Femur (tissue), 1 donor: ENCODE measurements at places on chromosomes 16 and 17.

- no peak for DNase-seq
Observed at GRCh38 chr17:66593116-66593515, 241.8 kb upstream of the CACNG5 start.

GRCh38 chr16:66262253-66263167 lies 104.0 kb upstream of the CDH5 start:
- DNase-seq, result peak; percentile 72

DNA sequence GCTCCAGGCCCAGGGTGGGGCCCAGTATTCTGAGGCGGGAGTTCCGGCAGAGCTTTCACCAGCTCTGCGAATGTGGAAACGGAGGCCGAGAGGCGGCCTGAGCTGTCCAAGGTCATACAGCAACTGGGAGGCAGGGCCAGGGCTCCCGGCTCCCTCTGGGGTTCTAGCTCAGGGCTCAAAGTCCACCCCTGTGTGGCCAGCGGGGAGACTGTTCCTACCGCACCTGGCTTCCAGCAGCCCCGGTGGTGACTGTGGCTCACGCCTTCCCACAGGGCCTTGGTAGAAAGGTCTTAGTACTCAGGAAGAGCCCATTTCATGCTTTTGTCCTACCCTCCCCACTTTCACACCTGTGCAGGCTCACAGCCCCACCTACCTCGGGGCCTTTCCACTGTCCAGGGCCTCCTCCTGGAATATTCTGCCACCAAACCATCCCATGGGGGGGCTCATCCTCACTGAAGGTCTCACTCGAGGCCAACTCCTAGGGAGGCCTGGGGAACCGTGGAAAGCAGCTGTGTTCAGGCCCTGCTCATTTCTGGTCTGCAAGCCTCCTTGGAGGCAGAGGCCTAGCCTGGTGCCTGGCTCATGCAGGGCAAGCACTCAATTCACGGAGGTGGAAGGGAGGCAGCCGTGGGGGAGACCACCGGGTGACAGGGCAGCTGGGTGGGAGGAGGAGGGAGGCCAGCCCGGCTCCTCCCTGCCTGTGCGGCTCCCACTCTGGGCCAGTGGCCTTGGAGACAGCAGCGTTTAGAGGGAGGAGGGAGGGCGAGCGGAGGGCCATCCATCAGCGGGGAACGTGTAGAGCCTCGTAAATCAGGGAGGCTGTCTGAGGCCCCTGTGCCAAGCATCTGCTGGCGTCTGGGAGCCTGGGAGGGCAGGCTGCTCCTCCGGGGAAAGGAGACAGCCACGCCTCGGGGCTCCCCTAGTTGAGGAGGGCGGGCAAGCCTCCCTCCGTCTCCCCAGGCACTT lies 12.7 kb upstream of the DOC2B start:
- no peak for DNase-seq

DNA sequence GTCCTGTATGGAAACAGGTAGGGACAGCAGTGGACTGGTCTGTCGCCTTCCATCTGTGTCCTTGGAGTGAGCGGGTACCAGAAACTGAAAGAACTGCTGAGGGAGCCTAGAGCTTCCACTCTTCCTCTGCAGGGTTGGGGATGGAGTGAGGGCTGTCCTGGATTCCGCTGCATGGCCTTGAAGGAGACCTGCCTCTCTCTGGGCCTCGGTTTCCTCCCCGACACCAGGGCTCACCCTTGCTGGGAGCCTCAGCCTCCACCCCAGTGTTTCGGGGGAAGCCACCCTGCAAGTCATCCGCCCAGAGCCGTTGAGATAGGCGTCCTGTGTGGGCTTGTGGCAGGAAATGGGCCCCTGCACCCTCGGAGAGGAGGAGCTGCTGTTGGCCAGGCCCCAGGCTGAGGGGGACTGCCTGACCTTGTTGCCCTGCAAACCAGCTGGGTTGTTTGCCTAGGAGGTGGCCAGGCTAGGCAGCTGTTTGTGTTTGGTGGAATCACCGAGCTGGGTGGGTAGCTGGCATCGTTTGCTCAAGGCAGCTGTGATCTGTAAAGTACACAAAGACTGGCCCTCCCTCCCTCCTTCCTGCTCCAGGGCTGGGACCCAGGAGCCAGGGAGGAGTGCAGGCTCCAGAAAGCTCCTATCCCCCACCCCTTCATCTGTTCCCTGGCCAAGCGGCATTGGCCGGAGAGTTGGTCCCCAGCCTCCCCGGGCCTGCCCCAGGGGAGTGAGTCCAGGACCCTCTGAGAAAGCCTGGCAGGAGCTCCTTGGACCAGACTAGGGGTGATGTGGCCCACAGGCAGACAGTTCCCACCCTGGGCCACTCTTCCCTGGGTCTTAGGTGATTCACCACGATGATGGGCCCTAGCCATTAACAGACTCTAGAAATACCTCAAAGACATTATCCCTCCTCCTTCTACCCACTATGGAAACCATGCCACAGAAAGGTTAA lies 1.3 kb downstream of the RAB37 start:
- peak; percentile 65 for DNase-seq

DNA sequence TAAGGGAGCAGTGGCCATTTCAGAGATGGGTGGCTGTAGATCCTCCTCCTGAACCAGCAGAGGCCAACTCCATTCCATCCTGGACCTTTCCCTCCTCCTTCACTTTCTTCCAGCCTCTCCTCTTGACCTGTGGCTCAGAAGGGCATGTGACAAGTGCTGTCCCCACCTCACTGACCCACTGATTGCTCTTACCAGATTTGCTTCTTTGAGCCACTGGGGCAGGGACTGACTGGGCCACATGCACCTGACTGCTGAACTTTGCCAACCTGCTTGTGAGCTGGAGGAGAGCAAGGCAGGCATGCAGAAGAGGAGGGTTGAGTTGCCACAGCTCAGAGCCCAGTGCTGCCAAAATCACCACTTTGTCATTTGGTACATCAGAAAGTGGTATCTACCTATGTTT lies 68.3 kb downstream of the MSI2 start:
- no peak for DNase-seq

DNA sequence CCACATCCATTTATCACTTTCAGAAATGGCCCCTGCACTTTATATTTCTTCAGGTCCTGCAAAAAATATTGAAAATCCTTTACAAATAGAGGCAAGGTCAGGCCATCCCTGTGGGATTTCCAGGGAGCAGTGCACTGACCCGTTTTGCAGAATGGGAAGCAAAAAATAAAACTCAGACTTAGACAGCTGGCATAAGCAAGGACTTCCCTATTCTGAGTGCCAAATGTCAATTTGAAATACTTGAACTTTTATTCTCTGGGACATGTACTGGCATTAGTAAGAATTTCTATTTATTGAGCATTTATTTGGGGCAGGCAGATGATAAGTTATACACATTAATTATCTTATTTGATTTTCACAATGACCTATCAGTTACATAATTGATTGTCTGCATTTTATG lies 32.4 kb downstream of the PRKCB start:
- DNase-seq, result no peak

DNA sequence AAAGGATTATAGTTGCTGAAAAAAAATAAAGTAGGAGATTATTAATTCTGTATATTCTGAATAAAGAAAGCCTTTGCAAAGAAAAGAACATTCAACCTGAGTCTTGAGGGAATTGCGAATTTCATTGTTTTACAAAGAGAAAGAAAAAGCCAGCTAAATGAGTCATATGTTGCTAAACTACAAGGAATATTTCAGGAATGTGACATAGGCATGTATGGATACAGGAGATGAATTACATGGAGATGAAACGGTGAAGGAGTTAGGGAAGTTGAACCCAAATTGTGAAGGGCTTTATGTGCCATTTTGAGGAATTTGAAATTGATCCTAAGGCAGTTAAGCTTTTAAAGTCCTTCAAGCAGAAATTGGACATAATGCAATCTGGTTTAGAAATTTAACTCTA lies 177.3 kb upstream of the RBL2 start:
- DNase-seq, result no peak

DNA sequence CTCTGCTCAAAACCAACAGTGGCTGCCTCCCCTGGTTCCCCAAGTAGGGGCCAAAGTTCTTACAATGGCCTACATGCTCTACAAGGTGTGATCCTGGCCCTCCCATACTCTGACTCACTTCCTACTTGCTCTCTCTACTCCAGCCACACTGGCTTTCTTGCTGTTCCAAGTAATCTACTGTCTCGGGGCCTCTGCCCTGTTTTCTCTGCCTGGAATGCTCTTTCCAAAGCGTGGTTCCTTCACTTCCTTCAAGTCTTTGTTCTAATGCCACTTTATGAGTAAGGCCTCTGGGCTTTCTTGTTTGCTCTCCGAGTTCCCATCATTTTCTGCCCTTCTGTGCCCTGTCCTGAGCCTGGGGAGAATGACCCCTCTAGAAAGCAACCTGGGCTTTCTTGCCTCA lies 4.1 kb upstream of the CDH3 start:
- DNase-seq, result no peak

- DNase-seq, result no peak
Observed at GRCh38 chr17:62805234-62805633, 2.9 kb downstream of the MARCHF10 start.

DNA sequence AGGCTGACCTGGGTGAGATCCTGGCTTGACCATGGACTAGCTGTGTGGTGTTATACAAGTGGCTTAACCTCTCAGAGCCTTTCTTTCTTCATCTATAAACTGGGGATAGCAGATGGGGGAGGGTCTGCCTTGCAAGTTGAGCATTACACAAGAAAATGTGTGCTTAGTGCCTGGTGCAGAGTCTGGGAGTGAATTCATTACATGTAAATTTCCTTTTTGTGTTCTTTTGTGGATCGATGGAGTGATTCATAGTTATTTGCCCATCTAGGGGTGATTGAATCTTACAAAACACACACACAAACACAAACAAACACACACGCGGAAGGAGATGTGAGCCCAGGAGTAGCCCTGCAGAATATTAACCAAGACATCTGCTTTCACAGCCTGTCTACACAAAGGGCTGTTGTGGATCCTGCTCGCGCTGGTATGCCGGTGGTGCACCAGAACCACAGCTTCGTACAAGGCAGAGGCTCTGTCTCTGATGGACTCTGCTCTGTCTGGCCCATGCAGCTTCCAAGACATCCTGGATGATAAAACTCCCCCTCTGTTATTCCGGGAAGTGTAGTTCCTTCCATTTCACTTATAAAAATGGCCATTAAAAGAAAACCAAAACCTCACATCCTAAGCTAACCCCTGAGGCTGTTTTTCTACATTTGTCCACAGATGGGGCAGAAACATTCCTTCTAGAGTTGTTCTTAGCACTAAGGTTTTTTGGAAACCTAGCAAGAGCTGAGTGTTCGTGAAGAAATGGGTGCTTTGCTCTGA lies 86.1 kb downstream of the UTP18 start:
- no peak for DNase-seq

DNA sequence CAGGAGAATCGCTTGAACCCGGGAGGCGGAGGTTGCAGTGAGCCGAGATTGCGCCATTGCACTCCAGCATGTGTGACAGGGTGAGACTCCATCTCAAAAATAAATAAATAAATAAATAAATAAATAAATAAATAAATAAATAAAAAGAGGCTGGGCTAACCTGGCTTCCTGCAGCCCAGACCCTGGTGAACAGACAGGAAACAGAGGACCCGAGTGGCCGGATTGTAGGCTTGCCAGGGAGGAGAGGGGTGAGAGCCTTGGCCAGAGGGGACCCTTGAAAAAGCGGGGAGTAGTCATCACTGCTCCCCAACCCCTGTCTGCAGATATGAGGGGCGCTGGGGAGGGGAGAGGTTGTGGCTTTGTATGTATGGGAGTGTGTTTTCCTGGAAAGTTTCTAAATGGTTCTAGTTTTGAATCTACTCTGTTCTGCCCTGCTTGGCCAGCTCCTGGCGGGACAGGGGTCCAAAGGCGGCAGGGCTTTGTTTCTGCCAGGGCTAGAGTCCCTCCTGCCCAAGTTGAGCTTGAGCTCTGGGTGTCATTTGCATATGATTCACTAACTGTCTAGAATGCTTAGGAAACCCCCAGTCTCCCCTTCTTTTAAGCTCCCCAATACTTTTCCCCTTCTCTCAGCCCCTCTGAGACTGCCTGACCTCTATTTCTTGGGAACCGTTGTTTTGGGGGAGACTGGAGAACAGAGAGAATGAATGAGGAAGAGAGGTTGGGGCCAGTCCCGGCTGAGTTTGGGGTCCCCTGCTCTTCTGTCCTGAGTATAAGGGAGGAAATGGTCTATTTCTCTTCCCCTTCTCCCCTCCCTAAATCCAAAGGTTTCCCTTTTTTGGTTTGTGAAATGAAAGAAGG lies 16.4 kb downstream of the RARA start:
- DNase-seq, result peak; percentile 23

GRCh38 chr17:6455321-6455705 lies 11.1 kb downstream of the PIMREG start:
- DNase-seq, result peak; percentile 54

GRCh38 chr17:57885148-57885915 lies 35.5 kb upstream of the MRPS23 start:
- DNase-seq, result no peak

GRCh38 chr16:67942200-67942509 lies 1.8 kb downstream of the LCAT start:
- no peak for DNase-seq

DNA sequence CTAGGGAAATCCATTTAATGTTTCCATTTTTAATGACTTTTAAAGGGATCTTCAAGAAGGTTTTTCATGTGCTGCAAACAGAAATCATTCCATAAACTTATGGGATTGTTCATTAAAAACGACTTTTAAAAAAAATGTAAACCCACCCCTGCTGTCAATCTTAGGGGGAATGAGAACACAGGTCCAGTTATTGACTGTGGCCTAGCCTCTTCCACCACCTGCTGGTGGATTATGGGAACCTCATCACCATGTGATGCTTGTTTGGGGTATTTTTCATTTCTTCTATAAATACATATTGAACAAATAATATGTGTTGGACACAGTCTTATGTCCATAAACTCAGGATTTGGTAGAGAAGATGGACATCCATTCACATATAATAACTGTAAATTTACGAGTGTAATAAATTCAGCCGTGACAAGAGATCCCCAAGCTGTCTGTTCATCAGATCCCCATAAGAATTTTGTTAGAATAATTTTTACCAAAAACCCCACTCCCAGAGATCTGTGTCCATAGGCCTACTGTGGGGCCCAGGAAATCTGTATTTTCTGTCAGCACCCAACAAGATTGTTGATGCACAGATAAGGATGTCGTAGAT lies 42.0 kb upstream of the TMC5 start:
- peak; percentile 43 for DNase-seq

GRCh38 chr16:7503666-7504065 lies 171.0 kb downstream of the RBFOX1 start:
- DNase-seq, result no peak

DNA sequence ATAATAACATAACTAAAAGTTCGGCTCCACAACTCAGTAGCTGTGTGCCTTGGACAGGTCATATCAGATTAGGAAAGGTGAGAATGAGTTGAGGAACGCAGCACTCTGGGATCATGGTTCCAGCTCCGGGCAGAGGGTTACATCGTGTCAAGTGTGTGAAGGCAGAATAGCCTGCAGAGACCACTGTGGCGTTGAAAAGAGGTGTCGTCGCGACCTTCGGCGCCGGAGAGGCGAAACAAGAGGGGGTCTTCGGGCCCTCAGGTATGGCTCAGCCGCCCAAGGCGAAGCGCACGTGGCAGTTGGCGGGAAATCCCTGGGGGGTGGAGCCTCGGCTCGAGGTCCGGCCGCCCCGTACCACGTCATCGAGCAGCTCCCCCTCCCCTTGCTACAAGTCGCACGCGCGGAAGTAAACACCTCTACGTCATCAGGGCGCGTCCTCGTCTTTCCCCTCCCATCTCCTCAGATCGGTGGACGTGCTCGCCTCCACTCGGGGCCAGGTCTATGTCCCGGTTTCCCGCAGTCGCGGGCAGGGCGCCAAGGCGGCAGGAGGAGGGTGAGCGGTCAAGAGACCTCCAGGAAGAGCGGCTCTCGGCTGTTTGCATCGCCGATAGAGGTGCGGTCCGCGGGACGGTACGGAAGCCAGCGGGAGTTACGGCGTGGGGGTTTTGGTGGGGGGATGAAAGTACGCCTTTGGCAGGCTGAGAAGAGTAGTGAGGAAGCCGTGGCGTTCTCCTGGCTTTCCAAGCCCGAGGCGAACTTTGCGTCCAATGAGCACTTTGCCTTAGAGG lies at the start of gene DHX40:
TSS of gene DHX40 (plus strand) at position 440 of the 788 bp plus-strand sequence. CDS start at position 502, 62 bp downstream.
- peak; percentile 96 for DNase-seq
